ENCODE measurements at places on chromosomes 3 and 15. TPM values are rescaled to one million over a fixed set of nuclear protein-coding genes. Genes with fewer than 3 reads are reported as not detected.

- DNase-seq = peak; percentile 70
- H3K36me3 ChIP-seq = peaks cover 2% of the 10 kb centered on the region
- no peak overlapping the region for H3K27ac ChIP-seq
- peaks cover 51% of the 10 kb centered on the region for H3K4me1 ChIP-seq
Observed at GRCh38 chr3:141303481-141304223, 64.7 kb upstream of the ZBTB38 start.

The UBP1 gene
- total RNA-seq = 54.8 TPM

The SH3GL3 gene
- not detected for total RNA-seq

DNA sequence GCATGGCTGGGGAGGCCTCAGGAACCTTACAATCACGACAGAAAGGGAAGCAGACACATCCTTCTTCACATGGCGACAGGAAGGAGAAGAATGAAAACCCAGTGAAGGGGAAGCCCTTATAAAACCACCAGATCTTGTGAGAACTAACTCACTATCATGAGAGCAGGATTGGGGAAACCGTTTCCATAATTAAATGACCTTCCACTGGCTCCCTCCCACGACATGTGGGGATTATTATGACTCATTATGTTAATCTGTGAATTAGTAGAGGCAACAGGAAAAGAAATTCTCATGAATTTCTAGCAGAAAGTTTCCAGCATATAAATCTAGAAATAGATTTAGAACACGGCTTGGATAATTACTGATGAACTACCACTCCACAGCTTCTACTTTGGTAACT lies 937.3 kb downstream of the ROBO1 start:
- H3K27ac ChIP-seq = no peak overlapping the region
- H3K4me3 ChIP-seq = no peak overlapping the region
- no peaks in the 10 kb centered on the region for H3K36me3 ChIP-seq
- no peak for DNase-seq

The EHD4 gene
- 35.7 TPM for total RNA-seq

The DGKG gene
- 0.71 TPM for total RNA-seq

DNA sequence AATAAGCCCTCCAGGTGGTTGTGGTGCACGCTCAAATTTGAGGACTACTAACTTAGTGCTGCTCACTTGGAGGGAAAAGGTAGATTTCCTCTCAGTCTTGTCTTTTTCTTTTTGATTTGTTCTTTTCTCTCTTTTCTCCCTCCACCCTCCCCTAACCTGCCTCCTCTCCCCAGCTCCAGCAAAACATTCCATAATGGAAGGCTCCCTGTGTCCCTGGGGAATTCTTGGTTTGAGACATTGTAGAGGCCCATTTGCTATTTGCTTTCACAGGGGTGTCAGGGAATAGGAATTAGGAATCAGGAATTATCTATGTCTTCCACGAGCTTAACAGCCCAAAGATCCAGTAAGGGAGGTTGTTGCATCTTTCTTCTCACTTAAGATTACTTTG lies 136.8 kb upstream of the UMPS start:
- H3K36me3 ChIP-seq = no peaks in the 10 kb centered on the region
- no peak overlapping the region for H3K27ac ChIP-seq
- peaks cover 27% of the 10 kb centered on the region for H3K4me1 ChIP-seq
- no peak overlapping the region for H3K4me3 ChIP-seq

The ABHD10 gene
- total RNA-seq = 58.7 TPM

Measured in activated CD4-positive, alpha-beta T cell treated with anti-CD3 and anti-CD28 coated beads for 36 hours (primary cell).